ENCODE measurements at places on chromosomes 4 and X. TPM values are rescaled to one million over a fixed set of nuclear protein-coding genes. Genes with fewer than 3 reads are reported as not detected.

GRCh38 chr4:126513596-126513995, 1119.2 kb upstream of the INTU start:
- DNase-seq: no peak
- H3K4me1 ChIP-seq: no peaks in the 10 kb centered on the region
- no peak overlapping the region for H3K4me3 ChIP-seq
- H3K36me3 ChIP-seq: no peaks in the 10 kb centered on the region
- H3K27me3 ChIP-seq: no peaks in the 10 kb centered on the region
- no peak overlapping the region for H3K27ac ChIP-seq

CAMK2D gene
- total RNA-seq: 15.7 TPM

DNA sequence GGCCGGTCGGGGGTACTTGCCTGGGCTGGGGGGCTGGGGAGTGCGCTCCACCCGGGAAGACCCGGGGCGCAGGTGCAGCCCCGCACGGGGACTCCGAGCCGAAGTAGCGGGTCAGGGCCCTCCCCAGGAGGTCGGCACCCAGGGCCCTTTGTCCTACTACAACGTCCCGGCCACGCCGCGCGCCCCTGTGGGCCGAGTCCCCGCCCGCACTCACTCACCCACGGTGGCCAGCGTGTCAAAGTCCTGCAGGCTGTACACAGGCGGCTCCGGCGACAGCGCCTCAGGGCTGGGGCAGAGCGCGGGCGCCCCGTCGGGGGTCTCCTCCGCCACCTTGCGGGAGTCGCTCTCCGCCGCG, 602 bp downstream of the PRKX start:
- DNase-seq: no peak
- H3K4me1 ChIP-seq: peaks cover 5% of the 10 kb centered on the region
- H3K27me3 ChIP-seq: no peaks in the 10 kb centered on the region
- no peaks in the 10 kb centered on the region for H3K36me3 ChIP-seq

DNA sequence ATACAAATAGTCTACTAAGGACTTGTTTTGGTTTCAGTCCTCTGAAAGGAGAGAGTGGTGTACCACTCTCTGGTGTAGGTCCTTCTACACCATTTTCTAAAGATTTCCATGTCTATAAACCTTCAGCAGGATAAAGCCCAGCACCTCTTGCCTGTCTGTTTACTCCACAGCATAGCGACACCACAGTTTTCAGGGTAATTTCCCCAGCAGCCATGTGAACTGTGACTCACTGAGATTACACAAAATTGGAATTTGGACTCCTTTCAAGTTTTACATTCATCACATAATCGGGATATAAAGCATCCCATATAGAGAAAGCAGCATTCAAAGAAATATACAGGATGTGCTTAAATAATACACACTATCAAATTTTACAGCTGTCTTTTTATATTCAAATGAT, 229.6 kb downstream of the PRDM5 start:
- no peak overlapping the region for H3K27ac ChIP-seq
- H3K4me3 ChIP-seq: no peak overlapping the region
- no peaks in the 10 kb centered on the region for H3K27me3 ChIP-seq
- H3K4me1 ChIP-seq: no peaks in the 10 kb centered on the region
- DNase-seq: no peak

DNA sequence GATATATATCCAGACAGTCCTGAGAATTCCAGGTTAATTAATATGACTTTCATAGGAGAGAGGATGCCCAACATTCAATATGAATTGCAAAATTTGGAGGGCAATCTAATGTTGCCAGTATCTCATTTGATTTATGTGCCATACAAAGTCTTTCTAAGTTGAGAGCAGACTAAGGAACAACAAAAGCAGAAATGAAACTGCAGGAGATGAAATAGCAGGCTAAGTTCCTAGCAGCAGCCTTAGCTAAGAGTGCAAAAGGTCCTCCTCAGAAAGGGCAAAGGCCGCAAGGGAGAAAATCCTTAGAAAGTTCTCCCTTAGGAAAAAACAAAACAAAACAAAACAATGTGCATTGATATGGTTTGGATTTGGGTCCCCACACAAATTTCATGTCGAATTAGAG, 602.9 kb upstream of the HTR2C start:
- no peak overlapping the region for H3K4me3 ChIP-seq
- H3K27ac ChIP-seq: no peak overlapping the region
- no peaks in the 10 kb centered on the region for H3K36me3 ChIP-seq

PTPN13 gene
- total RNA-seq: 58.9 TPM

DNA sequence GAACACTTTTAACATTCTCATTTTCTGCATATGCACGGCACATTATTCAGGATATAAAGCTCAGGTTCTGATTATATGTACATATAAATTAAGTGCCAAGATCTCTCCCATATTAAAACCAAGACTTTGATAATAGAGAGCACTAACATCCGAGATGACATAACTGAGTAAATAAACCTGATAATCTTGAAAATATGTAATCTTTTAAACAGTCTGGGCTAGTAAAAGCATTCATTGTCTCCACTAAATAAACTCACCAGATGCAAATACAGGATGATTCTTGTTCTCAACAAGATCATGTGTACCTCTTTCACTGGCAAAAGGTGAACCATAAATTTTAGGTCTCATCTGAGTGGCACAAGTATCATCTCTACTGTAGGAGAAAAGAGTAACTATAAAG, 942.2 kb downstream of the TRAM1L1 start:
- no peaks in the 10 kb centered on the region for H3K27me3 ChIP-seq
- no peak overlapping the region for H3K4me3 ChIP-seq
- no peaks in the 10 kb centered on the region for H3K36me3 ChIP-seq
- no peak overlapping the region for H3K27ac ChIP-seq
- DNase-seq: no peak

DNA sequence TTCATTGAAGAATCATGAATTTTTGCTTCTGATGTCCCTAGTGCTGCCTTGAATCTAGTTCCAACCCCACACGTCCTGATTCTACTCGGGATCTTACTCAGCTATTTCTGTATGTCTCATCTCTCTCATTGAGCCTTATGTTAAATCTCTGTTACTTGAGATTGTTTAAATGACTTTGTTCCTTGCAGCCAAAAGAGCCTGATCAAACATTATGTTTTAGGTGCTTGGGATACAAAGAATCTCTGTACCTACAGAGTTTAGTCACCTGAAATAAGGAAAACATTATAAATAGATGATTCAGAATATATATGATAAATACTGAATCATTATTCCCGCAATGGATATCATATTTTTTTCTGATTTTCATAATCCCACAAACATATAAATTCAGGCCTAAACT, 13.7 kb upstream of the ANKRD50 start:
- no peaks in the 10 kb centered on the region for H3K36me3 ChIP-seq
- H3K4me1 ChIP-seq: no peaks in the 10 kb centered on the region
- DNase-seq: no peak
- H3K27me3 ChIP-seq: no peaks in the 10 kb centered on the region
- H3K27ac ChIP-seq: no peak overlapping the region

All from GM12878 (cell line).